ENCODE measurements at places on chromosomes 7 and 10. TPM values are rescaled to one million over a fixed set of nuclear protein-coding genes. Genes with fewer than 3 reads are reported as not detected.

POM121L12 gene
- not detected for total RNA-seq

VENTX gene
- 0.12 TPM for total RNA-seq

PAOX gene
- total RNA-seq = 11.3 TPM

FEZF1 gene
- not detected for total RNA-seq

POM121C gene
- 30.6 TPM for total RNA-seq

- peak; percentile 69 for ATAC-seq
These were observed 560 bp downstream of the CPA4 start for GRCh38 chr7:130293521-130293920.

DNA sequence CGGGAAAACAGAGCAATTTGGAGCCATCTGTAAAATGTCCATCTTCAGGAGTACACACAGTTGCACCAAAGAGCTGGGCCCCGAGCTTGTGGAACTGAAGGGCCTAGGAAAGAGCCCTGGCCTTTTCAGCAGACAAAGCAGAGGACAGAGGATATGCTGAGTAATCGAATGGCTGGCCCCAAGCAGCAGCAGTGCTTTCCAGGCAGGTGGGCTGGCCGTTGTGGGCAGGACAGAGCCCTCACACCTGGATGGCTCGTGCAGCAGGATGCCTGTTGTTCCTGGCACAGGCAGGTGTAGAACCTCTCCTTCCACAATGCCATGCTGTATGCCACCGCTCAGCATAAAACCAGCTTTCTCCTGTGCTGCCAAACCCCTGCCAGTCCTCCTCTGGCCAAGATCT, 32.5 kb upstream of the TNS3 start:
- ATAC-seq = no peak

DNA sequence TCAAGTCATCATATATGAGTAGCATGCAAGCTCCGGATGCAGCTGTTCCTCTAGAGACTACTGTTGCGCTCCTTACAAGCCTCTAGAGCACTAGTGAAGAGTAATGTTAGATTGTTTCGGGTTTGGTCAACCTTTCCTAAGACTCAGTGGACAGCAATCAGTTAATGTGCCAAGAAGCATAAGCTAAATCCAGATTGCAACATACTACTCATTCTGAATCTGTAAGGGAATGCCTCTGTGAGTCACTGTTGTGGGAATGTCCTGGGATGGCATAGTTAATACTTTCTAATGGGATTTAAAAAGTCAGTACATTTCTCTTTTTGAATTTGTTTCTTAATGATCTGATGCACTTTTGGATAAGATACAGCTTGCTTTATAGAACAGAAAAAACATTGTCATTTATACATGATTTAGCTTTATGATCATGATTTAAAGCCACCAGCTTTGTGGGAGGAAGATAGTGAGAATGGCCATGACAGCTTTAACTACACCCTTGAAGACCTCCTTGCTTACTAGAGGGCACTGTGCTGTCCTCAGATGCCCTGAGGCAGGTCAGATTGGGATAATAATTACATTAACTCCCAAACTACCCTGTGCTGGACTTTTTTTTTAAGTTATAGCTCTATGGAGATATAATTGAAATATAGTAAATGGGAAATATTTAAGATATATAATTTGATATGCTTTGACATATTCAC, 138.4 kb downstream of the SDK1 start:
- ATAC-seq = peak; percentile 61

Data from esophagus mucosa (tissue), 1 donor.